Mesendoderm (in vitro differentiated cells): ENCODE measurements at places on chromosomes 16 and 17.

DNA sequence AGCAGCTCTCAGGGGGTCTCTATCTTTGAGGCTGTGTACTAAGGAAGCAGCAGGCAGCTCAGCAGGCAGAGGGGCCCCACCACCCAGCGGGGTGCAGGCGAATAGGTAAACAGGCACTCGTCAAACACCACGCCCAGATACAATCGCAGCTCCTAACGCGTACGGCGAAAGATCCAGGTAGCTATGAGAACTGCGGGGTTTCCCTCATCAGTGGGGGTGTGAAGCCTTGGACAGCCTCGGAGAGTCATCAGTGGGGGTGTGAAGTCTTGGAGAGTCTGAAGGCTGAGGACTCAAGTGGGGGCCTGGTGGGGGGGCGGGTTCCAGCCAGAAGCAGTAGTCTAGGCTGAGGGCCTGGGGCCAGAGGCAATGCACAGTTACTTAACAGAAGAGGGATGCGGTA, 69.0 kb downstream of the RTN4RL1 start:
- DNase-seq: no peak

- DNase-seq: no peak
Observed at GRCh38 chr17:3555189-3555796, 2.3 kb downstream of the TRPV3 start.

- no peak for DNase-seq
Observed at GRCh38 chr17:81221842-81222619, 734 bp downstream of the CEP131 start.

DNA sequence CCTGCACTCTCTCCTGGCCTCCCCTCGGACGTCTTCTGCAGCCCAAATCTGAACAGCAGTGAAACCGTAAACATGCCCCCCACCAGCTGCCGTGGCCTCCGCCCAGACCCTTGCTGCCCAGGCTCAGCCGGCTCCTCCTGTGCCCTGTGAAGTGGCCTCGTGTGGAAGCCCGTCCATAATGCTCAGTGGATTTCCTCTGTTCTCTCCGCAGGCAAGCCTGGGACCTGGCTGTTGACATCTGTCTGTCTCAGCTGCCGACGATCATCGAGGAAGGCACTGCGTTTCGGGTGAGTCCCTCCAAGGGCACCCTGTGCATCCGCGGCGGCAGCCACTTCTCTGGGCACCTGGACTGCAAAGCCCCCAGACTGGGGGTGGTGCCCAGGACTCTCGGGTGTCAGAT, 153.9 kb upstream of the CHMP6 start:
- no peak for DNase-seq

DNA sequence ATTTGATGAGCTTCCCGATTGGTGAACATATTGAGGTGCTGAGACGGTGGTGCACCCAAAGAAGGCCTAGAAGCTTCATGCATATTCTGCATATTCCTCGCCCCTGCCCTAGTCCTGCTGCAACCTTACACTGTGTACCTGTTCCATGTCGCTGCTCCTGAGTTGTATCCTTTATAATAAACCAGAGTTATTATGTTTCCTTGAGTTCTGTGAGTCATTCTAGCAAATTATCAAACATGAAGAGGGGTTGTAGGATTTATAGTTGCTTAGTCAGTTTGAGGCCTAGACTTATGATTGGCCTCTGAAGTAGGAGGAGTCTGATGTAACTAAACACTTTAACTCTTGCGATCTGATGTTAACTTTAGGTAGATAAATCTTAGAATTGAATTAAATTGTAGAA, 436.8 kb downstream of the CA10 start:
- no peak for DNase-seq

- DNase-seq: no peak
Observed at GRCh38 chr16:62814891-62815290, 778.7 kb upstream of the CDH8 start.
